CMK (cell line): ENCODE measurements at places on chromosomes 4 and X.
A peak's percentile ranks its signal among the peaks of the same experiment; 100 is the strongest.

DNA sequence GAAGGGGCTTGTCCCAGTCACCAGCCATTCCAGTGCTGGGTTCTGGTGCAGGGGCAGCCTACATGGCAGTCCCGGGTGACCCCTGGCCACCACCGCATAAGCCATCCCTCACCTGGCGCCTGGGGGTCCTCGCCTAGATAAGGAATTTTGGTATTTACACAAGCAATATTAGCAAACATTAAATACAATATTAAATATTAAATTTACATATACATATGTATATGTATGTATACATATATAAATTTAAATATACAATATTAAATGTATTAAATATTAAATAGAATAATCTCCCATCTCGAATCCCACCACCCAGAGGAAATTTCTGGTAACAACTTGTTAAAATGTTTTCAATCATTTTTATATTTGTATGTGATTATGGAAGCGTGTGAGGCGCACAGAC, 104.6 kb upstream of the AFAP1 start:
- DNase-seq: no peak

DNA sequence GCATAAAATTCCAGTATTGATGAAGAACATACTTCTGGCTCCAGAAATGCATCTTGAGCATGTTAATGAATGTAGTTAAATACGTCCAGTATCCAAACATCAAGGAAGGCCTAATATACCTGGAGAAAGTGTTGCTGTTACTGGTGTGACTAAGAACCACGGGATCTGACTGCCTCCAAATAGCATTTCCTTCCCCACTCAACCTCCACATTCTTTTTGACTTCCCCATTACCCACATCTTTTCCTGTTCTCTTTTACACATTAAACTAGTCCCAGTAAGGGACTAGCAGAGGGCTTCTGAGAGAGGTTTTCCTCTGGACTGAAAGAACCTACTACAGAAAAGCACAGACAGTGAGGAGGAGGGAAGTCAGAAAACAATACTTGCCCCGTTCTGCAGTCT, 482.8 kb upstream of the HTR2C start:
- DNase-seq: no peak

DNA sequence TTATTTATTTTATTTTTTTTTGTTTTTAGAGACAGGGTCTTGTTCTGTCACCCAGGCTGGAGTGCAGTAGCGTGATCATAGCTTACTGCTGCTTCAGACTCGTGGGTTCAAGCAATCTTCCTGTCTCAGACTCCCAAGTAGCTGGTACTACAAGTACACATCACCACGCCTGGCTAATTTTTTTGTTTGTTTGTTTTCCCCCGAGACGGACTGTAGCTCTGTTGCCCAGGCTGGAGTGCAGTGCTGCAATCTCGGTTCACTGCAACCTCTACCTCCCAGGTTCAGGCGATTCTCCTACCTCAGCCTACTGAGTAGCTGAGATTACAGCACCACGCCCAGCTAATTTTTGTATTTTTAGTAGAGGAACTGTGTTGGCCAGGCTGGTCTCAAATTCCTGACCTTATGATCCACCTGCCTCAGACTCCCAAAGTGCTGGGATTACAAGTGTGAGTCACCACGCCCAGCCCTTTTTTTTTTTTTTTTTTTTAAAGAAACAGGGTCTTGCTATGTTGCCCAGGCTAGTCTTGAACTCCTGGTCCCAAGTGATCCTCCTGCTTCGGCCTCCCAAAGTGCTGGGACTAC, 32.2 kb downstream of the COPS4 start:
- no peak for DNase-seq

- DNase-seq: no peak
Observed at GRCh38 chrX:9466124-9466495, 1.3 kb downstream of the TBL1X start.

GRCh38 chr4:82401600-82401999, 27.8 kb upstream of the HNRNPD start:
- DNase-seq: no peak

- DNase-seq: no peak
Observed at GRCh38 chrX:87160435-87161010, 357.1 kb upstream of the KLHL4 start.

GRCh38 chr4:180665994-180666824, 1577.0 kb upstream of the TENM3 start:
- peak; percentile 11 for DNase-seq

- no peak for DNase-seq
Observed at GRCh38 chrX:150352114-150352513, 11.0 kb upstream of the MAMLD1 start.

GRCh38 chr4:183097231-183098018, 1.6 kb upstream of the WWC2 start:
- no peak for DNase-seq

DNA sequence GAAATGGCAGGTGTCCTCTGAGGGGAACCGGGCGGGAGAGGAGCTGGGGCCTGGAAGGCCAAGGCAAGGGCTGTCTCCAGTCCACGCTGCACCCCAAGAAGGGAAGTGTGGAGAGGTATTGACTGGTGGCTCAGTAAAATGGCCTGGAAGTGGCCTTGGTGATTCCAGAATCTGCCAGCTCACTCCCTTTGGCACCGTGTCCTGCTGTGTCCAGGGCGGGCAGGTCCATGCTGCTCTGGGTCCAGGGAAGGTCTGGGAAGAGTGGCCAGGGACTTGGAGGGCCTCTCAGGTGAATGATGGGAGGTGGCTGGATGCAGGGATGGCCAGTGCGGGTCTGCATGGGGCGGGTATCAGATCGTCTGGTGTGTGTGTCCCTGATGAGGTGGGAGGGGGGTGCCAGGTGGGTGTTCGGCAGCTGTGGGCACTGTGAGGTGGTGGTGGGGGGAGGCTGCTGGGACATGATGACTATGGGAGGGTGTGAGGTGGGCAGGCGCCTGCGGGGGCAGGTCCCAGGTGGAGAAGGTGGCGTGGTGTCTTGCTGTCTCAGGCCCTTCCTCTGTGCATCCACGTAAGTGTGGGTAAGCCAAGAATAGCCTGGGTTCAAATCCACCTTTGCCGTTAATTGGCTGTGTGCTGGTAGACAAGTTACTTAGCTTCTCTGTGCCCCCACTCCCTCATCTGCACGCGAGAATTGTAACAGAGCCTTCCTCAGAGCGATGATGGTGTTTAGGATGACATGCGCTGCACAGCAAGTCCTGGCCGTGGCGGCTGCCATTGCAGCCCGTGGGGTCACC, 17.7 kb downstream of the RGS12 start:
- no peak for DNase-seq

DNA sequence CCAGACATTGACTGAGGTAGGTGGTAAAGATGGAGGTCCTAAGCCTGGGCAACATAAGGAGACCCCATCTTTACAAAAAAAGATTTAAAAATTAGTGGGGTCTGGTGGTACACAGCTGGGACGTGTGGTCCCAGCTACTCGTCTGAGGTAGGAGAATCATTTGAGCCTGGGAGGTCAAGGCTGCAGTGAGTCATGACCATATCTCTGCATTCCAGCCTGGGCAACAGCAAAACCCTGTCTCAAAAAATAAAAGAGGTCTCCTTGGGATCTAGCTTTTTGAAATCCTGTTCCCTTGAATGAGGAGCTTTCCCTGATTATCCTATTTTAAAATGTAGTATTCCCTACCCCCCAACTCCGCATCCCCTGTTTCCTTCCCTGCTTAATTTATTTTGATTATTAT, 78.7 kb upstream of the OGT start:
- DNase-seq: no peak

GRCh38 chrX:40105835-40106675, 8.3 kb upstream of the BCOR start:
- no peak for DNase-seq

DNA sequence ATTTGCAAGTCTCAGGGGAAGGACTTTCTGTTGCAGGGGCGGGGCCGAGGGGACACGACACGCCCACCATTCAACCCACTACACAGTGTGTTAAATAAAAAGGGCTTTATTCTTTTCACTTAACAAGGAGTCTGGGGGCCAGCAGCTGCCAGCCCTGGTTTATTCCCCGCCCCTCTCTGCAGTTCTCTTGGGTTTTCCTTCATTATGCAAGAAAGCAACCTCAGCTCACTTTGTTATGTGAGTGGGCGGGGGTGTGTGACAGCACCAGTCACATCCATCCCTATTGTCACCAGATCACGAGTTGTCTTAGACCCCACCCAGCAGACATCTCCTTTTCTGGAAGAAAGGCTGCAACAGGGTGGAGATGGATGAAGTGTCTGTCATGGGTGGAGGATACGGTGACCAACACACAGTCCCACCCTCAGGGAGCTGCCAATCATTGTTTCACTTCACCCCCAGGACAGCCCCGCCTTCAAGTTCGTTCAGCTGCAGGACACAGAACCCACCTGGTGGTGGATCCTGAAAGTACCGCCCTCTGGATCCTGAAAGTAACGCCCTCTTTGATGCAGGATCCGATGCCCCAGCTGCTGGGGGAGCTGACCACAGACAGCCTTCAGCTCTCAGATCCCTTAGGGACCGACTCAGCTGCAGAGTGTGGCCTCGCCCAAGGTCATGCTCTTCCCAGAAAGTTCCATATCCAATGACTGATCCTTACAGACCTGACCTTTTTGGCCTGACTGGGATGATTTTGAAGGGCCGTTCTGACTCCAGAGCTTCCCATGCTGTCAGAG, 79.6 kb downstream of the SMIM20 start:
- DNase-seq: no peak

DNA sequence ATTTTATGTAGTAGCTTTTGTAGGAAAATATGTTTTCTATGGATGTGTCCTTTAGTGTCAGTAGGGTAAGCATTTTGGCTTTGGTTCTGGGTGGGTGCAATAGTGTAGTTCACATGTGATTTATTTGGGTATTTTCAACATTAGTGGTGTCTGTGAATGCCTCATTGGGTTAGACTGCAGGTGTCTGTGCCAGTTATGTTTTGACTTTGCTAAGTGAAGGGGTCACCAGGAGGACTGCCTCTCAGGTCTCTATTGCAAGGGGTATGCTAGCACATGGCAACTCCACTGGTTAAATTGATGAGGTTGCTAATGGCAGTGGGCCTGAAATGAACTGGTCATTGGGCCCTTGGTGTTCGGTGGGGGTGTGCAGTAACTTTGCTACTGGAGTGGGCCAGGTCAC, 467.1 kb downstream of the NAF1 start:
- DNase-seq: no peak

GRCh38 chrX:32170481-32170880, 1040.9 kb downstream of the DMD start:
- DNase-seq: no peak

GRCh38 chr4:113293674-113294073, 244.2 kb downstream of the ANK2 start:
- no peak for DNase-seq

GRCh38 chr4:20954541-20954940, 254.3 kb downstream of the PACRGL start:
- DNase-seq: no peak

- DNase-seq: no peak
Observed at GRCh38 chr4:111441687-111442086, 703.6 kb upstream of the FAM241A start.

DNA sequence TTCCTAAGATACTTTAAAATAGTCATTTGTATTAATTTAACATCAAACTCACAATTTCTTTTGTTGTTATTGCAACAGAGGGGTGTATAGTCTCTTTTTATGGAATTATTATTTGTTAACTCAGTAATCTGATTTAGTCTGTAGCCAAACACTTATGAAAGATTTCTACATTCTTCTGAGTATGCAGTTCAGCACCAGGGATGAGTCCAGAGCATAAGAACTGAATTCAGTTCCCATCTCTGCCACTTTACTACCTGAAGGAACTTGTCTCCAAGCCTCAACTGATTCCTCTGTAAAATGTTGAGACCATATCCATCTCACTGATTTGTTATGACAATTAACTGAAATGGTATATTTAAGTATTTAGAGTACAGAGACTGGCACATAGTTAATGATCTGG, 45.5 kb downstream of the METTL14 start:
- no peak for DNase-seq

- DNase-seq: no peak
Observed at GRCh38 chr4:139655116-139655515, 10.5 kb upstream of the MGST2 start.

DNA sequence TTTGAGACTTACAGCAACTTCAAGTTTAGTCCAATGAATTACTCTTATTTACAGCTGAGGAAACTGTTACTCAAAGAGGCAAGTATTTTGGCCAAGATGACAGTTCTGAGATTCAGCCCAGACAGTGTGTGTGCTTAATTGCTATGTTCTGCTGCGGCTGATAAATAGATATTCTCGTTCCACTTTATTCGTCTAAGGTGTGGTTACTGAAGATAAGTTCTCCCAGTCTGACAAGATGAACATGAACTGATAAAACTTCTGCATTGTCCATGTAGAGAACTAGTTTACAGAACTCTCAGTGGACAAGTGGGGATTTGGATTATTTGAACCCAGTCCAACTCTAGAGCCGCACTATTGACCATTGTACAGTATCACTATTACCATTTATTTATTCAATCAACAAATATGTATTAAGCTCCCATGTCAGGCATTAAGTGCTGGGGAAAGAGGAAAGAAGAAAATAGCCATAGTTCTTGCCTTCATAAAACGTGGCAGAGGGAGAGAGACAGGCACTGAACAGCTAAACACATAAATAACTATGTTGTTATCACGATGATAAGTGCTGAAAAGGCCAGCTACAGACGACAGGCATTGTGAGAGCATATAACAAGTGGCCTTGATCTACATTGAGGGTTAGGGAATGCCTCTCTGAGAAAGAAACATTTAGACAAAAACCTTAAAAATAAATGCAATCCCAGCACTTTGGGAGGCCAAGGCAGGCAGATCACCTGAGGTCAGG, 4.0 kb upstream of the DHX15 start:
- no peak for DNase-seq

- no peak for DNase-seq
Observed at GRCh38 chr4:187366530-187366929, 629.0 kb upstream of the ZFP42 start.

- DNase-seq: no peak
Observed at GRCh38 chrX:1520350-1520749, 16.6 kb downstream of the P2RY8 start.

GRCh38 chr4:5753766-5754528, 42.9 kb downstream of the EVC start:
- no peak for DNase-seq

- no peak for DNase-seq
Observed at GRCh38 chrX:150463566-150463965, 100.4 kb downstream of the MAMLD1 start.

- no peak for DNase-seq
Observed at GRCh38 chr4:6591781-6592180, 16.8 kb downstream of the MAN2B2 start.

GRCh38 chrX:41335198-41335957, 1.4 kb downstream of the DDX3X start:
- DNase-seq: no peak

DNA sequence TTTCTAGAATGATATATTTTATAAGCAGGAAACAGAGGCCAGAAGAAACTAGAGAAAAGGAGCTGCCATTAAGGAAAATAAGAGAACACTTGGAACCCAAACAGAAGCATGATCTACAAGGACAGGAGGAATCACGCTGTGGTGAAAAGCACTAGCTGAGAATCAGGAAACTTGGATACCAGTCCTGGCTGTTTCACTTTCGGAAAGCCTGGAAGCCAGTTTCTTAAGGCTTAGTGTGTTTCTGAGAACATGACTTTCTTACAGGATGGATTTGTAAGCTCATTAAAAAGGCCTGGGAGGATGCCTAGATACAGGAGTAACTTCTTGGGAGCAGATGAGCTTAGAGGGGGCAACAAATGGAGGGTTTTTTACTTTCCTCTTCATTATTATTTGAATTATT, 36.9 kb downstream of the TLL1 start:
- DNase-seq: no peak
